Foreskin fibroblast (primary cell): ENCODE measurements at places on chromosomes 2 and 18.

- DNase-seq, result peak; percentile 71
Observed at GRCh38 chr18:70489986-70490933, 201.4 kb downstream of the SOCS6 start.

DNA sequence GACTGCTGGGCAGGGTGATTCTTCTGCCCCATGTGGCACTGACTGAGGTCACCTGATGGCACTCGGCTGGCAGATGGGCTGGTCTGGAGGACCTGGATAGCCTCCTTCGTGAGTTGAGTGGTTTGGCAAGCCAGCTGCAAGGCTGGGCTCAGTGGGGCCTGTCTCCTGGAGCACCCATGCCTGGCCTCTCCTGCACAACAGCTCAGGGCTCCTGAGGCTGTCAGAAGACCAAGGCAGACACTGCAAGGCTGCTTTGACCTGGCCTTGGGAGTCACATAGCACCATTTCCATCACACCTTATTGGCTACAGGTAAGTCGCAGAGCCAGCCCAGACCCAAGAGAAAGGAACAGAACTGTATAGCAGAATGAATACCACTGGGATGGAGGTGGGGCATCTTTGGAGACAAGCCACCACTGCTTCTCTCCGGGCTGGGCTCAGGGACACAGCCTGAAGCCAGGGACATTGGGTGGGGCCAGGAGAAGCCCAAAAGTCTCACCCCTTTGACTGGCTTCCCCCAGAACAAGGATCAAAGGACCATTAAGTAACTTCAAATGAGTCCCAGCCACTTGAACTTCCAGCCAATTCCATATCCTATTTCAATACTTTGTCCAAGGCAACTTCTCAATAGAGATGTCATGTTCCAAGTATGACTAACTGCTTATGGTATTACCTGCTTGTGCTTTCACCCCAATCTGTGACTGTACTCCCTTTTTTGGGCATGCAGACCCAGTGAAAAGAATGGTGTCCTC, 156.3 kb downstream of the CABLES1 start:
- DNase-seq, result peak; percentile 75

- DNase-seq, result no peak
Observed at GRCh38 chr2:119692310-119692709, 13.3 kb downstream of the TMEM177 start.

GRCh38 chr2:217118559-217119284, 258.9 kb upstream of the TNP1 start:
- no peak for DNase-seq

DNA sequence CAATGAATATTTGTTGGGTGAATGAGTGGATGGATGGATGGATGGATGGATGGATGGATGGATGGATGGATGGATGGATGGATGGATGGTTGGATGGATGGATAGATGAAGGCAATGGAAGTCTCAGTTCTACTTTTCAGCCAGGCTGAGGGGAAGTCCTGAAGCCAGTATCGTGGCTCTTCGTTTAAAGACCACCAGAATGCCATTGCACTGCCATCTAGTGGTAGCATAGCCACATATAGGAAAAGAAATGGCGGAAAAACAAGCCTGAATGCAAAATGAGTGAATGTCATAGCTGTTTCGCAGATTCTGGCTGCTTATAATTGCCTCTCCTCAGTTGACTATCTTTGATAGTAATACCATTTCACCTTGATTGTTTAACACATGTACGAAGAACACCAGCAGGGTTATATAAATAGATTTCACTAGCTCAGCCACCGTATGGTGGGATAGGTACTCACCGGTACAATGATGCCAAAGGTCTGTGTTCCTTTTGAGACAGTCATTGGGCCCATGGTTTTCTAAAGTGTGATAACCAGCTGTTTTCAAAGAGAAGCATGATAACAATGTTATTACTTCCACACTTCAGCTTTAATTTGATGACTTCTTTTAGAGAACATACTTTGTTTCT, 62.3 kb upstream of the GREB1L start:
- peak; percentile 83 for DNase-seq

DNA sequence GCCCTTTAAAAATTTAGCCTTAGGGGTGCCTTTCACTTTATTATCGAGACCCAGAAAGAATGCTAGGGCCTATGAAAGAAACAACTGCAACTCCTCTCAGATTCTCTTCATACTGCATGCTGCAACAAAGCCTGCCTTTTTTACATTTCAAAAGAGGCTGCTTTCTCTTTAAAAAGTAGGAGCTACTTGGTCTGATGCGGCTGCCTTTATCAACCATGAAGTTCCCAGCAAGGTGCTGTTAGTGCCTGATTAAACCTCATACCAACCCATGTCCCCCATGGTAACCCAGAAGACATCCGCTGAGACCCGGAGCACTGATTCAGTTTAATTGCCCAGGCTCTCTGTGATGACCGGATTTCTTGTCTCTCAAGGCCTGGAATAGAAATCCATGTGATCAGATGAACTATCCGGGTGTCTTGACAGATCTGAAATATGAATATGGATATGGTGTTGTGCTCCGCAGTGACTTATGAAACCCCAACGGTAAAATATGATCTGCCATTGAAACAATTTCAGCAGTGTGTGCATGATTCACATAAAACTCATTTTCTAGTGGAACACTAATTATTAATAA, 368.3 kb downstream of the ZNF521 start:
- no peak for DNase-seq

- DNase-seq, result no peak
Observed at GRCh38 chr18:77124452-77124922, 8.1 kb downstream of the MBP start.

DNA sequence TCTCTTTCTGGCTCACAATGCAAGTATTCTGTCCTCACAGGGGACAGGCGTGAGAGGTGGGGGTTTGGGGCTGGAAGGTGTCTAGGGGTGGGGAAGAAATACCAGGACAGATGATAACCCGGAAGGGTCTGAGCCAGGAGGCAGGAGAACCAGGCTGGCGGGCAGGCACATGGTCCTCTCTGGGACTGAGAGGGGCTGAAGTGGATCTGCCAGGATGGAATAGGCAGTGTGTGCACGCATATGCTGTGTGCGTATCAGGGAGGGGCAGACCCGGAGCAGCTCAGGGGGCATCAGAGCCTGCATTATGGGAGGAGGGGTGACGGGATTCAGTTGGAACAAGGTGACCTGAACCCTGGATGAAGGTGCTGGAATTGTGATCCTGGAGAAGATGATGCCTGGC, 157.3 kb downstream of the DYSF start:
- no peak for DNase-seq

- DNase-seq, result no peak
Observed at GRCh38 chr18:70021498-70021897, 73.8 kb upstream of the CD226 start.

DNA sequence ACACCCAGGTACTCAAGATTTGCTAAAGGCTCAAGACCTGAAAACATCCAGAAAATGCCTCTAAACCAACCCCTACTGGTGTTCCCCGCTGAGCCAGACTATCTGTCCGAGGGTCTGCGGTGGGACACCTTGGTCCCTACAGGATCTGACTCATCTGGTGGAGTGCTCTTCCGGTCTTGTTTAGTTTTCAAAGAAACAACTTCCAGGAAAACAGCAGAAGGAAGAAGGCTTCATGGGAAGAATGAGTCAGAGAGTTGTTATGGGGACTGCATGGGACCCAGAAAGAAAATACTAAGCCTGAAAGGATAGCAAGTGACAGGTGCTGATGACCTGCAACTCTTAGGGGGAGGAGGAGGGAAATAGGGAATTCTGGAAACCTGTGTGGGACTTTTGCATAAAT, 41.3 kb downstream of the ZFP36L2 start:
- DNase-seq, result no peak

GRCh38 chr2:217944923-217945322, 57.9 kb downstream of the TNS1 start:
- no peak for DNase-seq

DNA sequence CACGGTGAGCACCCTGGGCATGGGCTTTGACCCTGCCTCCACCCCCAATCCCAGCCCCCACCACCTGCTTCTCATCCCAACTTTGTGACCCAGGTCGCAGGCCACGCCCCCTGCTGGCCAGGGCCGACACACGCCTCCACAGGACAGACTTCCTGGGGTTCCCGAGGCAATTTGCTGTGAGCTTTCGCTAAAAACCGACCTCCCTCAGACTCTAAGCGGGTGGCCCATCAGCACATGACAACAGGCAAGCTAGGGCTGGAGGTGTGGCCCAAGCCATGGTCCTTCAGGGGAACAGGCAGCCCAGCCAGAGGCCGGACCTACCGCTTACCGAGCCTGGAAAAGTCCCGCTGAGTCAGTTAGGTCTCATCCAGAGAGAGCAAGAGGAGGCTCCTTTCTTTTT, 31.9 kb downstream of the C1QL2 start:
- peak; percentile 31 for DNase-seq

DNA sequence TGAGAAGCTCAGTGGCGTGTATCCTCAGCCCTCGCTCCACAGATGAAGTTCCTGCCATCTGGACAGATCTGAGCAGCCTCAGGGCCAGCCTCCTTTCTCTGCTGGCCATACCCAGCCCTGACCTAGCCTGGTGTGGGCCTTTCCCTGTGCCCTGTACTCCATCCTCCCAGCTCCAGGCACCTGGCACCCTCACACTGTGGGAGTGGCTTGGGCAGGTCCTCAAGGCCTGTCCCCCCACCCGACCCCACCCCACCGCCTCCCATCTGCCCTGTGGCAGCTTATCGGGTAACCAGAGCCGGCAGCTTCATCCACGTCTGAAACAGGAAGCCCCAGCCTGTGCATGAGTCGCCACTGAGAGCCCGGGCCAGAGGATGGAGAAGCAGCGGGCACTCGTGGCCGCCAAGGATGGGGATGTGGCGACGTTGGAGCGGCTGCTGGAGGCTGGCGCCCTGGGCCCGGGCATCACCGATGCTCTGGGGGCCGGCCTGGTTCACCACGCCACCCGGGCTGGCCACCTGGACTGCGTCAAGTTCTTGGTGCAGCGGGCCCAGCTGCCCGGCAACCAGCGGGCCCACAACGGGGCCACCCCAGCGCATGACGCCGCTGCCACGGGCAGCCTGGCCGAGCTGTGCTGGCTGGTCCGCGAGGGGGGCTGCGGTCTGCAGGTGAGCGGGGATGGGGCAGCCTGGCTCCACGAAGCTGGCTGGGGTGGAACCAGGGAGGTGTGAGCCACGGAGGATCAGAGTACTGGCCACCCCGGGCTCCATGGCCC, at the start of gene ESPNL:
ESPNL (plus strand) TSS at position 292 of the 772 bp plus-strand sequence; CDS start at position 372, 80 bp downstream.
- no peak for DNase-seq

- no peak for DNase-seq
Observed at GRCh38 chr2:159938395-159938794, 124.0 kb downstream of the PLA2R1 start.

- DNase-seq, result no peak
Observed at GRCh38 chr2:96506907-96507240, 1.7 kb upstream of the NEURL3 start.

DNA sequence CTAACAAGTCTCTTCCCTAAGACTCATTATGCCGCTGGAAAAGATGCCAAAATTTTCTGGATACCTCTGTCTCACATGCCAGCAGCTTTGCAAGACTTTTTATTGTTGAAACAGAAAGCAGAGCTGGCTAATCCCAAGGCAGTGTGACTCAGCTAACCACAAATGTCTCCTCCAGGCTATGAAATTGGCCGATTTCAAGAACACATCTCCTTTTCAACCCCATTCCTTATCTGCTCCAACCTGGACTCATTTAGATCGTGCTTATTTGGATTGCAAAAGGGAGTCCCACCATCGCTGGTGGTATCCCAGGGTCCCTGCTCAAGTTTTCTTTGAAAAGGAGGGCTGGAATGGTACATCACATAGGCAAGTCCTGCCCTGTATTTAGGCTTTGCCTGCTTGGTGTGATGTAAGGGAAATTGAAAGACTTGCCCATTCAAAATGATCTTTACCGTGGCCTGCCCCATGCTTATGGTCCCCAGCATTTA, 26.3 kb downstream of the DHRS9 start:
- DNase-seq, result peak; percentile 54

DNA sequence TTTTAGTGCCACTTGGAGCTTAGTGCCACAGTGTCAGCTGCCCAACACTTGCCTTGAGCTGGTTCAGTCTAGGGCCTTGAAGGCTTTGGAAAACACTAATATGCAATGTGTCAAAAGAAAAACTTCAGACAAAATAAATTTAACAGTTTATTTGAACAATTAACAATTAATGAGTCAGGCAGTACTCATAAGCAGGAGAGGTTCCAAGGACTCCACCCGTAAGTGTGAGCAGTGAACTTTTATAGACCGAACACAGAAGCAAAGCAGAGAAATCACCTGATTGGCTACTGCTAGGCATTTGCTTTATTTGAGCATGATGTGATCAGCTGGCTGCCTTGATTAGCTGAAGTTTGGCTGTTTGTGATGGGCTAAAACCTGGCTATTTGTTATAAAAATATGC, 49.5 kb upstream of the TBC1D8 start:
- DNase-seq, result peak; percentile 81

DNA sequence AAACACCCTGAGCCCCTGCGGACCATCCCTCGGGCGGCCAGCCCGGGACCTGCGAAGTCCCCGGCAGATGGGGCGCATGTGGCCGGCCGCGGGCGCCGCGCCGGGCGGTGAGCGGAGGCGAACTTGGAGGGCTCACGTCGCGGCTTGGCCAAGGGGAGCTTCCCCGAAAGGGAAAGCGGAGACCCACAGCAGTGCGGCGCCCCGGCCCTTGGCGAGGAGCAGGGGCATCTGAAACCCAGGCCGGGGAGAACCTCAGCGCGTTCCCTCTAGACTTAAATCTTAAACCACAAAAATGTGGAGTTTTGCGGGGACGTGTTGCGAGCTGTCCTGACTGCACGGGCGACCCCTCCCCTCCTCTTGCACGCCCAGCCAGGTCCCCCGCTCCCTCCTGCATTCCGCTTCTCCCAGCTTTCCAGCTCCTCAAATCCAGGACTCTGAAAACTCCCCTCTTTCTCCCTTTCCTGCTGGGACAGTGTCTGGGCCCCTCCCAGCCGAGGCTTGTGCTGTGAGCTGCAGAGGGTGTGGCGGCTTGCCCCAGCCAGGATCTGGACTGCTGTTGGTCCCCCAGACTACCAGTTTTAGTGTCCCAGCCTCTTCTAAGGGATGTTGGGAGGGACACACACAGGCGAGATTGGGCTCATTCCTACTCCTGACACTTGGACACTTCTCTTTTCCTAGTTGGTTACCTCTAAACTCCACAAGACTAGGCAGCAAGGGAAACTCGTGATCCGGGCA, 1.3 kb downstream of the FMNL2 start:
- DNase-seq, result no peak

- no peak for DNase-seq
Observed at GRCh38 chr2:167424221-167424620, 535.9 kb downstream of the XIRP2 start.

DNA sequence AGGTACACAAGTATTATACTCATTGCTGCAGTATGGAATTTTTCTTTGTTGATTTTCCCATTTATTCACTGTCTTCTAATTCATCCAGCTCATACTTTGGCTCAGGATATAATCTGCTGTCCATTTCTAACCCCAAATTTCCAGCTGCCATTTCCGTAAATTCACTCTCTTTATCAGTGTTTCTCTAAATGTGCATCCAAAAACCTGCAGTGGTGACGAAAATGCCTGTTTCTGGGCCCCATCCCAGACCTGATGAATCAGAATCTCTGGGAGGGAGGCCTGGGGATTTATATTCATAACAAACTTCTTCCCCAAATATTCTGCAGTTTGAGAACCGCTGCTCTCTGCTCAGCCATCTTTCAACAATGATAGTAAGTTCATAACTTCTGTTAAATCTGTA, 86.6 kb downstream of the VWC2L start:
- DNase-seq, result no peak
